ENCODE measurements at places on chromosomes 16 and 17. TPM values are rescaled to one million over a fixed set of nuclear protein-coding genes. Genes with fewer than 3 reads are reported as not detected.

Gene NDUFAB1
- polyA plus RNA-seq, result 564 TPM

Gene G6PC1
- polyA plus RNA-seq, result not detected

Gene NEUROD2
- not detected for polyA plus RNA-seq

DNA sequence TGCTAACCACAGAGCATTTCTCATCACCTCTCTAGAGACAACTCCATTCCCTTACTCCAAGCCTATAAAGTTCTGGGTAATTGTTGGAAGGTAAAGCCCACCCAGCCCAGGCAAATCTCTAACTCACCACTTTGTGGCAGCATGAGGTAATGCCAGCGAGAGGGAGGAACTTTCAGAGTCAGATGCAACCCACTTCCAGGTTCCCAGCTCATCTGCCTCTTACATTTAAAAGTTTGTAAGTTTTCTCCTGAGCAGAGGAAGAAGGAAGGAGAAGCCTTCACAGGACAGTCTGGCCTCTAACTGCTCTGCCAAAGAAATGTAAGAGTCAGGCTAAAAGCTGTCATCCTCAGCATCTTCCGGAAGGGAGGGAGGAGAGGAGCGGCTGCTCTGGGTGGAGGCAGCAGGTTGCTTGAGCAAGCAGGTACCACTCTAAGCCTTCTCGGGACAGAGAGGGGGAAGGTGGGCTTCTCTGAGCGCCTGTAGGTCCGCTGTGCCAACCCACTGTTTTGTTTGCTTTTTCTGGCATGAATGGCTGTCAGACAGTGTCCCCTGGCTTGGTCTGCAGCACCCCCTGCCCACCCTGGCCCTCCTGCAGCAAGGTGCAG lies 1.0 kb downstream of the ZNF319 start:
- no peak for DNase-seq

GRCh38 chr17:58947824-58948223 lies 158.9 kb downstream of the TRIM37 start:
- no peak for DNase-seq

GRCh38 chr16:83212301-83212841 lies 585.6 kb downstream of the CDH13 start:
- no peak for DNase-seq

GRCh38 chr17:6040504-6040903 lies 29.7 kb upstream of the WSCD1 start:
- no peak for DNase-seq

DNA sequence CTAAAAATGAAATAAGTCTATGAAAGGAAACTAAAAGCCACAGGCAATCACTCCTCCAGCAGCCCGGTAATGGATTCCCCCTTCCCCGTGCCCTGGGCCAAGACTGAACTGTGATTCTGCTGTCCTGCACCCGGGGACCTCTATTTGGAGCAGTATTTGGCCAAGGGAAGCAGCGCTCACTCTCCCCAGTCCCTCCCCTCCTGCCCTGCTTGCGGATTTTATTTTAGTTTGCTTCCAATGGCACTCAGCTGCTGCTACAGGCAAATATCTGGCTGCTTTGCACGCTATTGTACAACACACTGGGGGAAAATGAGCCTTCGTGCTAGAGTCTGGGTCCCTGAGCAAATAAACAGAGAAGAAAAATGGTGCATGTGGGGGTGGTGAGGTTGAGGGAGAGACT lies 975.7 kb upstream of the RBFOX1 start:
- DNase-seq, result no peak

- no peak for DNase-seq
Measured at GRCh38 chr17:30915833-30916611, 5.7 kb upstream of the ADAP2 start.

Data from GM12878 (cell line).